Activated CD8-positive, alpha-beta T cell treated with anti-CD3 and anti-CD28 coated beads for 36 hours (primary cell): ENCODE measurements at places on chromosomes 11 and 22. TPM values are rescaled to one million over a fixed set of nuclear protein-coding genes. Genes with fewer than 3 reads are reported as not detected.

GRCh38 chr11:100823360-100823759, 136.3 kb downstream of the ARHGAP42 start:
- DNase-seq, result no peak

- DNase-seq, result peak; percentile 14
These were observed 49.2 kb downstream of the CD6 start for GRCh38 chr11:61020551-61021235.

DNA sequence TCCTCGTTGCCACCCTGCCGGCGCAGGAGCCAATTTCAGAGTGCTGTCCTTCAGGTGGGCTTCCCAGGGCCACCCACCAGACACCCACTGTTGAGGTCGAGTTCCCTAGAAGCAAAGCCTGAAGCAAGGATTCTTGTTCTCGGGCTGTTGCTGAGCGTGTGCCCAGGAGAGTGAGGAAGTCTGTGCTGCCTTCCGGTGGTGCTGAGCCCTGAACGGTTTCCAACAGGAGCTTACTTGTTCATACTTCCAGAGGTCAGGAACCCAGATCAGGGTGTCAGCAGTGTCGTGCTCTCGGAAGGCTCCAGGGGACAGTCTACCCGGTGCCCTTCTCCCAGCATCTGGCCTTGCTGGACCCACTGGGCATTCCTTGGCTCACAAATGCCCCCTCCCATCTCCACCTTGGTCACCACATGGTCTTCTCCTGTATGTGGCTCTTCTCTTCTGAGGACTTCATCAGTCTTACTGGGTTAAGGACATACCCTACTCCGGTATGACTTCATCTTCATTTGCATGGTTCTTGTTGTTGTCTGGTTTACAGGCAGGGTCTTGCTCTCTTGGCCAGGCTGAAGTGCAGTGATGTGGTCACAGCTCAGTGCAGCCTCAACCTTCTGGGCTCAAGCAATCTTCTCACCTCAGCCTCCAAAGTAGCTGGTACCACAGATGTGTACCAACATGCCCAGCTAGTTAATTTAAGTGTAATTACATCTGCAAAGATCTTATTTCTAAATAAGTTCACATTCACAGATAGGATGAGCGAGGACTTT, 11.2 kb downstream of the SLC25A1 start:
- DNase-seq, result no peak

DNA sequence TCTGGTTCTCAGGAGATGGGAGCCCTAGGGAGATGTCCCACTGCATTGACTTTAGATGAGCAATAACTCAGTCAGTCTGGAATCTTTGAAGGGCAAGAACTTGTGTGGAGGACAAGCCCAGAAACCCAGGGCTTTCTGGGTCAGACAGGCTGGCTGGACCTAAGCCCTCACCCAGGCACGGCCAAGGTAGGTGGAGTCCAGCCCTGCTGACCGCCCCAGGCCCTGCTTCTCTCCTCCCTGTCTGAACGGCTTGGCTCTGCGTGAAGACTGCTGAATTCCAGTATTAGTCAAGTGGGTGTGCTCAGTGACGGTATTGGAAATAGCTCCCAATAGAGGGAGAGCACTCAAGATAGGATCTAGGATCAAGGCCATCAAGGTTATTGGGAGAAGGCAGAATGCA, 6.1 kb downstream of the CXCR5 start:
- no peak for DNase-seq

DNA sequence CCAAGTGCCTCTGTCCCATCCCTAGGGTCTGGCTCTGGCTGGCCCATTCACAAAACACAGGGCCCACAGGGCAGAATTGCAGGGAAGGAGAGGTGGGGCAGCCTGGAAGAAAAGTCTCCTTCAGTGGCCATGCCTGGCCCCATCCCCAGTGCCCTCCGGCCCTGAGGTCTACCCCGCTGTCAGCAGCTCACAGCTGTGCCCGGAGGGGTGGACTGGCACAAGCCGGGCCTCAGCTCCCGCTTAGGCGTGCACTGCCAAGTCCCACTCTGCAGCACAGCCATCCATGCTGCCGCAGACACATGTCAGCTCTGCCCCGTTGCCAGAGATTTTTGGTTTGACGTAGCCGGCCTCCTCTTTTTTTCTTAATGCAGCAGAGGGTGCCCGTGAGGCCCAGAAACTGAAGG, 3.9 kb upstream of the SCN2B start:
- DNase-seq, result peak; percentile 35

The TMEM138 gene
- total RNA-seq, result 38.6 TPM

DNA sequence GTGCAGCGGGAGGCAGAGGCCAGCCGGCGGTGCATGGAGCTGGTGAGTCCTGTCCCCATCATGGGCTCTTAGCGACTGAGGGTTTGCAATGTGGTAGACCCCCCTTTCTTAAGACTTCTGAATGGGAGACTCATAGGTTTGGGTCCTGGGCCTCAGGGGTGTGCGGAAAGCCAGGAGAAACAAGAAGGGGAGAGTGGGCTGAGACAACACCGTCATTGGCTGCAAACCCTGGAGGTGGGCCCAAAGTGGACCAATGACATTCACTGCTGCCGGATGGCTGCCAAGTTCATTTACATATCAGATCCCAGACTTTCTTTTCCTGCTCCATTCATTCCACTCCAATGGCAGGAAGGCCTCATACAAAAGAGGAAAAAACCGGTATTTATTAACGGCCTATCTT, 213.3 kb downstream of the MYO18B start:
- DNase-seq, result no peak

DNA sequence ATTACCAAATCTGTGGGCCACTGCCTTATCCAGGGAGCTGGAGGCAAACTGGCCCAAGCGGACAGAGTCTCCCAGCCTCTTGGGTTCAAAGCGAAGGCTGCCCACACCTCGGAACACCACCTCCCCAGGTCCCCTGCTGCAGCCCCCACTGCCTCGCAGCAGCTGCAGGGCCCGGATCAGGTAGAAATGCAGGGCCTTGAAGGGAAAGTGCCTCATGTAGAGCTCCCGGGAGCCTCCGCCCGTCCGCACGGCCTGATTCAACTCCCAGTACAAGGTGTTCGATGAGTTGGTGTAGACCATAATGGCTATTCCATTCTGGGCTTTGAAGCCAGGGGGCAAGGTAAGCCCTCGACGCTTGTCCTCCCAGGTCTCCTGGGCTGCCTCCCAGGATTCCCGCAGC, 2.0 kb downstream of the ART5 start:
- DNase-seq, result no peak

The FAM180B gene
- total RNA-seq, result not detected

DNA sequence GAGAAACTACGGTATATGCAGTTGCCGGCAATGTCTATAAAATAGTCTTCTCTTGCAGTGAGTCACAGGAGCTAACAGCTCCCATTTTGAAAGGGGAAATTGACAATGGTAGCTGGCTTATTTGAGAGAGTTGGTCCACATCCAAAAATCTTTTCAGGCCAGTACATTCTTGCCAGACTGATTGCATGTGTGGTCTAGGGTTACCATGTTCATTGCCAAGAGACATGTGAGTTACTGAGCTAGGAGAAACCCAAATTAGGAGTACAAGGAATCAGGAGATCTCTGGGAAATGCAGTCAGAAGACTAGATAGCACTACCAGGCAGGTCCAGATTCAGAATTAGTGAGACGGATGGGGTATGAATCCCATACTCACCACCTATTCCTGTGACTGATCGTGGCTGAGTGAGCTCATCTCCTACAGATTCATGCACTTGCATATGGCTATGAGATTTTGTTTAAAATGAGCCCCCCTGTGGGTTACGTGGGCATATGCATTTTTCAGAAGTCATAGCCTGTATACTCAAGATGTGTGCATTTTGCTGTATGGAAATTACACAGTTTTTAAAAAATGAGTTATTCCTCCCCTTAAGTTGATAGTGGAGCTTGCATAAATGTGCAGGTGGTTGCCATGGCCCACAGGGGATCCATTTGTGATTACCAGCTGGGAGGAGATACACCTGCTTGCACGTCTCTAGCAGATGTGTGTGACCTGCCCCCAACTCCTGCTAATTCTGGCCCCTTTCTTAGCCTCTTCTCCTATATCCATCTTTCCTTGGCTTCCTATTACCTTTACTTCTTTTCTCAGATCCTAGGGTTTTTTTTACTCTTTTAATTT, 102.7 kb downstream of the COMMD9 start:
- no peak for DNase-seq

DNA sequence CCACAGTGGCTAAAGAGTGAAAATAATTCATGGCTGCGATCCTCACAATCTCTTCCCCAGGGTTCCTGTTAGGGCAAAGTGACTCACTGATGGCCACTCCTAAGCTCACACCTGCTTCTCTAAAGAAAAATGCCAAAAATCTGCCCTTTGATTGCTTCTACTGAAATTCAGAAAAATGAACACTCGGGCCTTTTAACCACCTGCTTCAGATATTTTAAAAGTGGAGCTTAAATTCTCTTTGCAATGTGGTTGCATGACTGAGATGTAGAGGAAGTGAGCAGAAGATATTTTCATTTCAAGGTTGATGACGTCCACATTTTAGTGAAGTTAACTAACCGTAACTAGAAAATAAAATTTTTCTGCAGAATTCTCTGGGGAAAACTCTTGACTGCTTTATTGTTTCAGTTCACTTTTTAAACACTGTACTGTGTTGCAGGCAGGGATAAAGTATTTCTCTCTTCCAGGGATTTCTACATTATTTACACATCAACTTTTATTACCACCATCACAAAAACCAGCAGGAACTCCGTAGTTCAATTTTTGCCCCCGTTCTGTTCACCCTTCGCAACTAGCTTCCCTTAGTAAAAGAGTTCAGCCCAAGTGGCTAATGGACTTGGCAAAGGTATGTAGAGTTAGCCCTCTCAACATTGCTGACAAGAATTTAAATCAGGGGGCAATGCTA, 8.5 kb downstream of the RAB30 start:
- DNase-seq, result peak; percentile 36

DNA sequence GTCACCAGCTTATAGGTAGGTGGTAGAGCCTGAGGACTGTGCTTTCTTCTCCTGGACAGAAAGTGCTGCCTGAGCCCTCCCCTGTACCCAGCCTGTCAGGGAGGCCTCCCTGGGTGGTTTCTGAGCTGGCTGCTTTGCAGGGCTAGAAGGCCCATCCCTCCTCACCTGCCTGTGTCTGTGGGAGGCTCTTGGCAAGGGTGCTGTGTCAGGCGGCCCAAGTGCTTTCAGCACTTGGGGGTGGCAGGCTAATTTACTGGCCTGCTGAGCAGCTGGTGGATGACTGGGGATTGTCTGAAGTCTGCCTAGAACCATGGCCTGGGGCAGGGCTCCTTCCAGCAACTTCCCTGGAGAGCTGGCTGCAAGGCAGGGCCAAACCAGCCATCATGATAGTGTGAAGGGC, 139.0 kb upstream of the NAV2 start:
- DNase-seq, result no peak

DNA sequence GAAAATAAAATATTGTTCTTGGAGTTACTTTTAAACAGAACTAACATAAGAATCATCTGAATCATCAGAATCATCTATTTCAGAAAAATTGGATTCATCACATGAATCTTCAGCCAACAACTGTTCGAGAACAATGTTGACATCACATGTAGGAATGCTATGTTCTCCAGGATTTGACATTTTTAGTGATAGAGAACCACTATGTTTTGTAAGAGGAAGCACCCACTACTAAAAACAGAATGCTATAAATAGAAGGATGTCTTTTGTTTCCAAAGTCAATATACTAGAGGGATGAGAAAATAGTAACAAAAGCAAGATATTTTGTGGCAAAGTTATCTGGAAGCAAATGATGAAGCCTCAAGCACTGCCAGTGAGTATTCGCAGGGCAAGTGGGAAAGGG, 263.4 kb upstream of the DDI1 start:
- DNase-seq, result no peak

- DNase-seq, result no peak
These were observed 208.1 kb downstream of the DBX1 start for GRCh38 chr11:19952116-19952605.

The GLB1L3 gene
- 11.2 TPM for total RNA-seq

DNA sequence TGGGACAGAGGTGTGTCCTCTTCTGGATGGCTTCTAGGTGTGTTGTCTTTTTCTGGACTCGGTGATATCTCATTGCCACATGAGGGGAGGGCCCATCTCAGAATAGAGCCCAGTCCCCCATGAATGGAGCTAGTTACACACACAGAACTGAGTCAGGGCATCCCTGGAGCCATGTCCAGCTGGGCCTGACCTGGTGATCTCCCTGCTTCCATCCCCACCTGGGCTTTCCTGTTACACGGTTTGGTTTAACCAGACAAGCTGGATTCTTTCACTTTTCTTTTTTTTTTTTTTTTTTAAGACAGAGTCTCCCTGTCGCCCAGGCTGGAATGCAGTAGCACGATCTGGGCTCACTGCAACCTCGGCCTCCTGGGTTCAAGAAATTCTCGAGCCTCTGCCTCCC, 6.1 kb upstream of the A4GALT start:
- no peak for DNase-seq

DNA sequence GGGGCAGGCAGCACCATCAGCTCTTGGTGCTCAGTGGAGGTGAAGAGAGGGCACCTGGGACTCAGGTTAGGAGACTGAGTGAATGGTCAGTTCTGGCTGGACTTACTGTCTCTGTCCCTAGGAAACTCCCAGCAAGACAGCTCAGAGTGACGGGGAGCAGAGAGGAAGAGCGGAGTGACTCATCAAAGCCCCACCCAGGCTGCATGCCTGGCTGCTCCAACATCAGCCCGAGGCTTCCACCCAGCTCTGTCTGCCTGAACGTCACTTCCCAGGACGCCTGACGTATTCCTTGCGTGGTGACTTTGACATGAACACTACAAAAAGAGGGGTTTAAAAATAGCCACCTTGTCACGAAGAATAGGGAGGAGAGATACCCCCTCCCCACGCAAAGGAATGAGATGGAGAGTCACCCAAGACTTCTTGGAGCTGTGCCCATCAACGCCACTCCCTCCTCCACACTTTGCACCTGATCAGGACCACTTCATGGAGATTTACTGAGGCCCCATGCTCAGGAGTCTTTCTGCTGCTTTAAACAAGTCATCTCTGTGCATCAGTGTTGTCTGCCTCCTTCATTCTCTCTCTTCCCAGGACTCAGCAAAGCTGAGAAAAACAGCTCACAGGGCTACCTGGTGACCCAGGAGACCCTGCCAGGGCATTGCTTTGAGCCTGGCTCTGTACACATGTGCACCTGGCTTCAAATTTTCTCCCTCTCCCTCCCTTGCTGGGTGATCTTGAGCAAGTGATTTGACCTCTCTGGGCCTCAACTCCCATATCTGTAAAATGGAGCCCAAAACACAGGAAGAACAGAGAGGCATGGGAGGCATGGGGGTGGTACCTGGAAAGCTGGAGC, 83.1 kb downstream of the MN1 start:
- DNase-seq, result no peak

GRCh38 chr11:2393111-2393868, 7.3 kb upstream of the TSSC4 start:
- DNase-seq, result no peak

GRCh38 chr11:8263109-8263768, 439 bp downstream of the LMO1 start:
- DNase-seq, result no peak

- no peak for DNase-seq
These were observed 3.8 kb downstream of the ELMOD1 start for GRCh38 chr11:107594736-107595135.
